ENCODE measurements at places on chromosomes 6 and 20. TPM values are rescaled to one million over a fixed set of nuclear protein-coding genes. Genes with fewer than 3 reads are reported as not detected.

The SLPI gene
- not detected for total RNA-seq

The E2F1 gene
- 81.5 TPM for total RNA-seq

The BNIP5 gene
- total RNA-seq = not detected

The LAMA4 gene
- 0.14 TPM for total RNA-seq

The AGPAT4 gene
- total RNA-seq = 9.5 TPM

The KIF25 gene
- 0.34 TPM for total RNA-seq

The EYA4 gene
- total RNA-seq = not detected

The GSTA3 gene
- total RNA-seq = not detected

DNA sequence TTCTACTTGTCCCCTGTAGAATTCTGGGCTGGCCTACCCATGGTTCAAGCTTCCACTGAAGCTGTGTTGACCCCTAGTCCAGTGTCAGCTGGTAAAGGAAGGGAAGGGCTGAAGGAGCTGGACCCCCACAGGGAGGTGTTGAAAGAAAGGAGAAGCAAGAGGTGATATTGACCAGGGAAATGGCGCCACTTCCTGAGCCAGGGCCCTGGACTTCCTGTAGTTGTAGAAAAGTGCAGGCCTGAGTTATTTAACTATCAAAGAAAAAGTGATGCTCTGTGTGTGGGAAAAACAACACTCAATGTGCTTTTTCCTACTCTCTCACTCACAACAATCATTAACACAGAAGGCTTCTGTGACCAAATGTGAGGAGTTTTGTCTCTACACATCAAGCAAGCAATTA, 60.0 kb upstream of the IER3 start:
- peaks cover 65% of the 10 kb centered on the region for H3K4me1 ChIP-seq
- H3K27ac ChIP-seq = no peak overlapping the region
- no peak overlapping the region for H3K4me3 ChIP-seq
- H3K36me3 ChIP-seq = no peaks in the 10 kb centered on the region

DNA sequence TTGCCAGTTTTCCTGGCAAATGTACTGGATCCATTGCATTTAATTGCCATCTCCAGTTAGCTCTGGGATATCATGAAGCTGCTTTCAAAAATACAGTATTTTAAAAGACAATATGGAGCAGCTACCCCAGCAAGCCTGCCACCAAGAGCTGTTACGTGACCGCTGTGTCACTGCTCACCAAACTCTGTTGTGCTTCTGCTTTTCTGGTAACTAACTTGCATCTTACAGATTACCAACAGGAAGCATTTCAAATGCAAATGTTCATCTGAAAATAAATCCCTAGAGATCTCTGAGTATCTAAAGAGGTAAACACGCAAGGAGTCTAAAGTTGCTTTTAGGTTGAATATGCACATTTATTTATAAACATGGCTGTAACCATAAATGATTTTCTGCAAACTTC, 1008.3 kb downstream of the KIF16B start:
- no peaks in the 10 kb centered on the region for H3K36me3 ChIP-seq
- no peak overlapping the region for H3K4me3 ChIP-seq
- H3K4me1 ChIP-seq = no peaks in the 10 kb centered on the region
- H3K27ac ChIP-seq = no peak overlapping the region
- DNase-seq = no peak
- no peaks in the 10 kb centered on the region for H3K27me3 ChIP-seq

DNA sequence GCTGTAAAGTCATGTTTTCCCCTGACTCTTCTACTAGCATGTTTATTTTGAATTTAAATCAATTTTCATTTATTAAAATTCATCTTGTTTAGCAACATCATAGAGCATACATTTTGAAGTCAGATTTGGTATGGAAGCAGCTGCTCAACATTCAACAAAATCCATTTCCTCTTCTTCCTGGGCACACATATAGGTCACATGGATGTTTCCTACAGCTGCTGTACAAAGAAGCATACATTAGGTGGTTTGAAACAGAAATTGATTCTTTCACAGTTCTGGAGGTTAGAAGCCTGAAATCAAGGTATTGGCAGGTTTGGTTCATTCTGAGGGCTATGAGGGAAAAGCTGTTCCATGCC, 495.2 kb downstream of the RFPL4B start:
- no peaks in the 10 kb centered on the region for H3K4me1 ChIP-seq
- no peaks in the 10 kb centered on the region for H3K36me3 ChIP-seq
- H3K27me3 ChIP-seq = no peaks in the 10 kb centered on the region
- no peak overlapping the region for H3K27ac ChIP-seq

GRCh38 chr20:12098421-12098820, 180.7 kb downstream of the BTBD3 start:
- no peaks in the 10 kb centered on the region for H3K36me3 ChIP-seq
- no peak overlapping the region for H3K4me3 ChIP-seq
- no peak for DNase-seq

- H3K36me3 ChIP-seq = peaks cover 1% of the 10 kb centered on the region
- peak overlapping the region; percentile 2 for H3K4me3 ChIP-seq
- H3K4me1 ChIP-seq = peaks cover 44% of the 10 kb centered on the region
- peaks cover 5% of the 10 kb centered on the region for H3K27me3 ChIP-seq
Measured at GRCh38 chr6:119109654-119110325, 31.3 kb upstream of the FAM184A start.

DNA sequence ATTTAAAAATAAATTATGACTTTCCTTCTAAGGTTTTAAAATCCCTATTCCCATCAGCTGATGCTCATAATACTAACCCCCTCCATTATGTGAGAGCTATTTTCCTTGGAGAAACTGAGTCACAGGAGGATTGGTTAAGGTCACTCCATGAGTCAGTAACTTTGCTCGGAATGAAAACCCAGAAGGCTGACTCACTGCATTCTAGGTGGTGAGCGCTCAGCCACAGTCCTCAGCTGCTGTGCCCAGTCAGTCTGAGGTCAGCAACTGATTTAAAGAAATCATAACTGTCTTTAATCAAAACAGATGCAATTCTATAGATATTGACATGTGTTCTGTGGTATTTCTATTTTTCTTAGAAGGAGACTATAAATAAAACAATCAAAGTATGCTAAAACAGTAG, 359.2 kb downstream of the GJA1 start:
- DNase-seq = no peak
- no peaks in the 10 kb centered on the region for H3K4me1 ChIP-seq
- H3K36me3 ChIP-seq = no peaks in the 10 kb centered on the region
- H3K27ac ChIP-seq = no peak overlapping the region
- H3K4me3 ChIP-seq = no peak overlapping the region

DNA sequence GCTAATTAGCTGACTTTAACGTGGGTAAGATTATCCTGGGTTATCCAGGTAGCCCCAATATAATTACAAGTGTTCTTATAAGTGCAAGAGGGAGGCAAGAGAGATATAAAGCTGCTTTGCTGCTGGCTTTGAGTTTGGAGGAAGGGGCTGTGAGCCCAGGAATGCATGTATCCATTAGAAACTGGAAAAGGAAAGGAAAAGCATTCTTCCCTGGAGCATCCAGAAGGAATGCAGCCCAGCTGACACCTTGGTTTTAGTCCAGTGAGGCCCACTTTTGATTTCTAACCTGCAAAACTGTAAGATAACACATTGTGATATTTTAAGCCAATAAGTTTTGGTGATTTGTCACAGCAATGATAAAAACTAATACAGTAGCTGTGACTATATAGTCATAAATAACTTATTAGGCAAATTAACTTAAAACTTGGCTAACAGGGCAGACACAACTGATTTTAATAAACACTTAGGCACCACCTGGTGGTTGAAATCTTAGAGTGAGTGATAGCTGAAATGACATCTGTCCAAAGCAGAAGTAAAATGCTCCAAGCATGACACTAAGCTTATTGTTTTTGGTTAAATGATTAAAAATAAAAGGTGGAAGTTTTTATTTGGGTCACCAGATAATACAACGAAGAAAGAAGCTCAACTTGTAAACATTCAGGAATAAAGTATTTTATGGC, 35.6 kb downstream of the ADGRF4 start:
- H3K4me1 ChIP-seq = peaks cover 12% of the 10 kb centered on the region
- H3K27ac ChIP-seq = no peak overlapping the region
- H3K27me3 ChIP-seq = peaks cover 6% of the 10 kb centered on the region

DNA sequence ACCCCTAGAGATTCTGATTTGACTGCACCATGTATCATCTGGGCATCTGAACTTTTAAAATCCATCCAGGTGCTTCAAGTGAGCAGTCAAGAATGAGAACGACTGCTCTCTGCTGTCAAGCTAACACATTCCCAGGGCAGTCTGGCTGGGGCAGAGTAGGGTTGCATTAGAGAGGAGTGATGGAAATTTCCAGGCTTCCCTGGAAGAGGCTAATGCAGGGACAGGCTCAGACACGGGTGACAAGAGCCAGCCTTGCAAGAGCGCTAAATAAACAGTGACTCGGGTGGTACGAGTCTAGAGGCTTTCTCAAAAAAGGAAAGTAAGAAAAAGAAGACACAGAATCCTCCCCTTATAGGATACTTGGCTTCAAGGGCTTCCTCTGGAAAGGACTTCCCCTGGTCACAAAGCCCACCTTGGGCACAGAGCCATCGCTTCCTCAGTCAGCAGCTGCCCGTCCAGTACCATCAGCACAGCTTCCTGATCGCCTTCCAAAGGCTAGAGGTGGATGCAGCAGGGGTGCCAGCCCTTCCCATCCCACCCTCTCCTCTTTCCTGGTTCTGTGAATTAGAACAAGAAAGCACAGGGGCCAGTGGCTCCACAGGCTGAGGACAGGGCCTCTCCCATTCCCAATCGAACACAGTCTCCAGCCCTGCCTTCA, 177.4 kb upstream of the RREB1 start:
- H3K4me3 ChIP-seq = no peak overlapping the region
- DNase-seq = no peak
- H3K36me3 ChIP-seq = no peaks in the 10 kb centered on the region

DNA sequence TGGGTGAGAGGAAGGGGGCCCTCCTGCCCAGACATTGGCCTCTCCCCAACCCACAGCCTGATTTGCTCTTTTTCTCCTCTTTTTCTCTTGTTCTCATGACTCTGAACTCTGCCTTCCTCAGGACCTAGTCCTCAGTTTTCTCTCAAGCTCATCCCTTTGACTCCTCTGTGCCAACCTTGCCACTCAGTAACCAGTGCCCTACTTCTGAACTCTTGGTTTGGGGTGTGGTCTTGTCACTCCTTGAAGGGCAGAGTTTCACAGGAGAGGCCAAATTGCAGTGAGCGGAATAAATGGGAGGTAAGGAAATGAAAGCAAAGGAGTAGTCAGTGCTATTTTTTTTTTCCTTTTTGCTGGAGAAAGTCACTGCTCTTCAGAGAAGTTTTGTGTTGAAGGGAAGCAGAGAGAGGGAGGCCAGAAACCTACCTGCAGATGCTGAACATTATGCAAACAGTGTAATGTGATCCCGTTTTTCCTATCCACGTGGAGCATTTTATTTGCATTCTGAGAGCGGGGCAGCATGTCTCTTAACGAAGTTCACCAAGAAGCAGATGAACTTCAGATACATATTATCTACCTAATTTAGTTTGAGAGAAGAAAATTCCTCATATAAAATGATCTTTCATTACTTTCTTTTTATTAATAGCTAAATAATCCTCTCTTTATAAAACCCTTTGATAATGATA, 26.9 kb downstream of the CFAP61 start:
- DNase-seq = no peak
- peaks cover 27% of the 10 kb centered on the region for H3K27me3 ChIP-seq
- H3K36me3 ChIP-seq = no peaks in the 10 kb centered on the region
- no peak overlapping the region for H3K27ac ChIP-seq

GRCh38 chr6:159716247-159717096, 10.8 kb upstream of the WTAP start:
- H3K36me3 ChIP-seq = no peaks in the 10 kb centered on the region
- H3K27me3 ChIP-seq = no peaks in the 10 kb centered on the region
- no peaks in the 10 kb centered on the region for H3K4me1 ChIP-seq

- H3K4me1 ChIP-seq = peaks cover 52% of the 10 kb centered on the region
- peak; percentile 55 for DNase-seq
- no peak overlapping the region for H3K4me3 ChIP-seq
- no peaks in the 10 kb centered on the region for H3K36me3 ChIP-seq
- peak overlapping the region; percentile 22 for H3K27ac ChIP-seq
Measured at GRCh38 chr6:159110013-159110412, 59.2 kb upstream of the FNDC1 start.

DNA sequence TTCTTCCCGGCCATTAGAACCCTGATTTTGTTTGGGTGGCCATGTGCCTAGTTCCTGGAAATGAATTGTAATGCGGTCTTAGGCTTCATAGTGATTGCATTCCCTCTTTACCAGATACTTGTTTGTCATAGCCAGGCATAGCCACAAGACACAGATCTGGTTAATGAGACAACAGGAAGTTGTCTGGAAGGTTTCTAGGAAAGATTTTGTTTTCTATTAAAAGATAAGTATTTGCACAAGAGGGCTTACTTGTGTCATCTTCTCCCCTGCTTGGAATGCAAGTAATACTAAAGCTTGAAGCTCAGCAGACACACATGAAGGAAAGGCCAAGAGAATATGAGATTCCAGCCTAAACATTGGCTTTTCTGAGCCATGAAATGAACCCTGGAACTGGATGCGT, 12.9 kb downstream of the FARS2 start:
- H3K27ac ChIP-seq = peak overlapping the region; percentile 54
- no peak overlapping the region for H3K4me3 ChIP-seq
- no peak for DNase-seq
- peaks cover 44% of the 10 kb centered on the region for H3K4me1 ChIP-seq

GRCh38 chr6:13065581-13065980, 262.8 kb downstream of the TBC1D7 start:
- no peak overlapping the region for H3K4me3 ChIP-seq
- H3K4me1 ChIP-seq = no peaks in the 10 kb centered on the region
- peaks cover 12% of the 10 kb centered on the region for H3K27me3 ChIP-seq
- DNase-seq = no peak
- no peaks in the 10 kb centered on the region for H3K36me3 ChIP-seq
- H3K27ac ChIP-seq = no peak overlapping the region

GRCh38 chr20:48841875-48842529, 14.2 kb upstream of the PREX1 start:
- peaks cover 14% of the 10 kb centered on the region for H3K4me1 ChIP-seq
- DNase-seq = no peak
- H3K36me3 ChIP-seq = no peaks in the 10 kb centered on the region

All from activated T-cell treated with anti-CD3 and anti-CD28 coated beads, Interleukin-2, amount 50 U/mL, for 72 hours (primary cell).